Stimulated activated CD8-positive, alpha-beta memory T cell treated with anti-CD3 and anti-CD28 coated beads, Interleukin-4, amount 100 ng/mL, for 1 hour (primary cell): ENCODE measurements at places on chromosomes 7 and 10.

- DNase-seq: no peak
Observed at GRCh38 chr10:110499796-110500514, 2.2 kb downstream of the DUSP5 start.

GRCh38 chr7:41567031-41567730 is 135.7 kb downstream of the INHBA start:
- DNase-seq: no peak

- DNase-seq: no peak
Observed at GRCh38 chr7:34048445-34048844, 143.1 kb downstream of the BMPER start.

- no peak for DNase-seq
Observed at GRCh38 chr7:157793973-157794745, 457.4 kb downstream of the DNAJB6 start.

DNA sequence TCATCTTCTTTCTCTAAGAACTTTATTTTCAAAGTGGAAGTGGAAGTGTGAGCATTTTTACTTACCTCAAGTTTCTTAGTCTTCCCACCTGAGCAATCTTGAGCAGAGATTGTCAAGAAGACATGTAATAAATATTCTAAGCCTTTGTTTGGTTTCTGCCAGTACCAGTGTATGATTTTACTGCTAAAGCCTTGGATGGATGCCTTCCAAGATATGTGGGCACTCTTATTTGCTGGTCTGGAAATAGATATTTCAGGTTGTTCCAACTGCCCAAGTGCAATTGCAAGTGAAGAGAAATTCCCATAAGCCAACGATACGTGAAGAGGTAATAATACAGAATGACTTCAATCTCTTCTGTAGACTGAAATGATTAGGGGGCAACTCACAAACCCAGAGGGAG is 18.2 kb upstream of the TARP start:
- DNase-seq: no peak

DNA sequence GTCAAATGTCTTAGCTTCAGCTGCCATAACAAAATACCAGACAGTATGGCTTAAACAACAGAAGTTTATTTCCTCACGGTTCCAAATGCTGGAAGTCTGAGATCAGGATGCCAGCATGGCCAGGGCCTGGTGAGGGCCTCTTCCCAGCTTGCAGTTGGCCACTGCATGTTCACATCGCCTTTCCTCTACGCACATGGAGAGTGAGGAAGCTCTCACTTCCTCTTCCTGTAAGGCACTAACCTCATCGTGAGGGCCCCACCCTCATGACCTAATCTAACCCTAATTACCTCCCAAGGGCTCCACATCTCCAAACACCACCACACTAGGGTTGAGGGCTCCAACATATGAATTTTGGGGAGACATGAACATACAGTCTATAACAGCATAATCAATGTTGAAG is 14.4 kb downstream of the ZNF33B start:
- DNase-seq: no peak

DNA sequence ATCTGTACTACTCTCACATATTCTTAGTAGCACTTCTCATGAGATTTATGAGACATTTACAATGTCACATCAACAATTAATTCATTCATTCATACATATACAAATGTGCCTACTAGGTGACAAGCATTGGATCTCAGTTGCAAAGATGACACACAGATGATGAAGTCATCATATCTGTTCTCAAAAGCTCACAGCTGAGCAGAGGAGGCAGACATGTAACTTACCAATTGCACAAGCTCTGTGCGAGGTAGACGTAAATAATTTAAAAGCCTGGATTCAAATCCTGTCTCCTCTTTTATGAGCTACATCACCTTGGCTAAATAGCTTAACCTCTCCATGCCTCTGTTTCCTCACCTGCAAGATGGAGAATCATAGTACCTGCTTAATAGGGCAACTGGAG is 109.4 kb upstream of the FAM133B start:
- DNase-seq: no peak

- DNase-seq: no peak
Observed at GRCh38 chr10:93799155-93799708, 41.5 kb downstream of the LGI1 start.
